ENCODE measurements at places on chromosomes 2 and 18. TPM values are rescaled to one million over a fixed set of nuclear protein-coding genes. Genes with fewer than 3 reads are reported as not detected.

PMAIP1 gene
- 43.3 TPM for total RNA-seq

WNT10A gene
- total RNA-seq: 0.08 TPM

NEURL3 gene
- not detected for total RNA-seq

RAMP1 gene
- 21.7 TPM for total RNA-seq

IL1R2 gene
- 6.1 TPM for total RNA-seq

DNAH6 gene
- total RNA-seq: under 0.01 TPM

NABP1 gene
- 13.7 TPM for total RNA-seq

FZD7 gene
- 30.3 TPM for total RNA-seq

PTPN2 gene
- total RNA-seq: 29.2 TPM

E2F6 gene
- total RNA-seq: 11.2 TPM

ABCB11 gene
- not detected for total RNA-seq

DNAJC5G gene
- total RNA-seq: not detected

CENPA gene
- total RNA-seq: 7.7 TPM

SOCS6 gene
- total RNA-seq: 23.1 TPM

SCN9A gene
- total RNA-seq: 1.0 TPM

ERICH2 gene
- total RNA-seq: not detected

CKAP2L gene
- 19.4 TPM for total RNA-seq

CCDC68 gene
- 20.2 TPM for total RNA-seq

ANKRD30B gene
- not detected for total RNA-seq

SKOR2 gene
- not detected for total RNA-seq

NPAS2 gene
- 10.9 TPM for total RNA-seq

CHRNG gene
- 3.3 TPM for total RNA-seq

RFX8 gene
- total RNA-seq: 0.16 TPM

TBR1 gene
- under 0.01 TPM for total RNA-seq

RUFY4 gene
- not detected for total RNA-seq

MPP4 gene
- total RNA-seq: not detected

CFC1 gene
- total RNA-seq: not detected

CD226 gene
- total RNA-seq: 1.4 TPM

HTR2B gene
- not detected for total RNA-seq

RAB17 gene
- not detected for total RNA-seq

PLEKHH2 gene
- total RNA-seq: 5.2 TPM

TMEM182 gene
- total RNA-seq: 2.6 TPM

LYG2 gene
- not detected for total RNA-seq

ALKAL2 gene
- total RNA-seq: 1.2 TPM

ANKMY1 gene
- 24.5 TPM for total RNA-seq

ERFE gene
- 2.4 TPM for total RNA-seq

ZNF514 gene
- total RNA-seq: 9.4 TPM

COBLL1 gene
- 4.3 TPM for total RNA-seq

SETBP1 gene
- 10.4 TPM for total RNA-seq

HDLBP gene
- total RNA-seq: 500 TPM

CCDC102B gene
- 18.3 TPM for total RNA-seq

RSAD2 gene
- not detected for total RNA-seq

ABCG5 gene
- total RNA-seq: not detected

KCNJ3 gene
- total RNA-seq: not detected

NUP35 gene
- 4.6 TPM for total RNA-seq

IL37 gene
- not detected for total RNA-seq

UGT1A3 gene
- not detected for total RNA-seq

KCTD1 gene
- 14.4 TPM for total RNA-seq

AFF3 gene
- total RNA-seq: 5.7 TPM

MCEE gene
- 15.4 TPM for total RNA-seq

TACR1 gene
- not detected for total RNA-seq

NT5DC4 gene
- total RNA-seq: not detected

CLEC4F gene
- total RNA-seq: not detected

BARD1 gene
- total RNA-seq: 10.7 TPM
